ENCODE measurements at places on chromosomes 3 and 15. TPM values are rescaled to one million over a fixed set of nuclear protein-coding genes. Genes with fewer than 3 reads are reported as not detected.

DNA sequence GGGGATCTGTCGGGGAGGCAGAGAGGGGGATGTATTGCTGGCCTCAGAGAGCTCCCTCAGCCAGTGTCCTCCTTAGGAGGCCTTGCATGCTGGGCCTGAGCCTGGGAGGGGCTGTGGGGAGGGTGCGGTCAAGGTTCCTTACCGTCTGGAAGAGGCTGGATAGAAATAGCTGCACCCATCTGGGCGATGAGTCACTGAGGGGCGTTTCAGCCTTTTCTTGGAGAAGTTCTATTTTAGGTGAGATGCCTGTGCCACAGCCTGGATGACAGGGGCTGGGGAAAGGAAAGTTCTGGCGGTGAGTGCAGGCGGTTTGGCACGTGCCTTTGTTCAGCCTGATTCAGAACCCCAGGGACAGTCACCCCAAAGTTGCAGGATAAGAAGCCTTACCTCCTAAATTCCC lies 35.7 kb upstream of the APEH start:
- DNase-seq: no peak
- H3K36me3 ChIP-seq: no peaks in the 10 kb centered on the region
- no peak overlapping the region for H3K27ac ChIP-seq
- H3K4me1 ChIP-seq: no peaks in the 10 kb centered on the region

GRCh38 chr15:89226359-89227221 lies 5.2 kb upstream of the RLBP1 start:
- no peaks in the 10 kb centered on the region for H3K27me3 ChIP-seq
- no peak overlapping the region for H3K27ac ChIP-seq
- H3K36me3 ChIP-seq: no peaks in the 10 kb centered on the region
- H3K4me3 ChIP-seq: no peak overlapping the region
- no peaks in the 10 kb centered on the region for H3K4me1 ChIP-seq
- no peak for DNase-seq

DNA sequence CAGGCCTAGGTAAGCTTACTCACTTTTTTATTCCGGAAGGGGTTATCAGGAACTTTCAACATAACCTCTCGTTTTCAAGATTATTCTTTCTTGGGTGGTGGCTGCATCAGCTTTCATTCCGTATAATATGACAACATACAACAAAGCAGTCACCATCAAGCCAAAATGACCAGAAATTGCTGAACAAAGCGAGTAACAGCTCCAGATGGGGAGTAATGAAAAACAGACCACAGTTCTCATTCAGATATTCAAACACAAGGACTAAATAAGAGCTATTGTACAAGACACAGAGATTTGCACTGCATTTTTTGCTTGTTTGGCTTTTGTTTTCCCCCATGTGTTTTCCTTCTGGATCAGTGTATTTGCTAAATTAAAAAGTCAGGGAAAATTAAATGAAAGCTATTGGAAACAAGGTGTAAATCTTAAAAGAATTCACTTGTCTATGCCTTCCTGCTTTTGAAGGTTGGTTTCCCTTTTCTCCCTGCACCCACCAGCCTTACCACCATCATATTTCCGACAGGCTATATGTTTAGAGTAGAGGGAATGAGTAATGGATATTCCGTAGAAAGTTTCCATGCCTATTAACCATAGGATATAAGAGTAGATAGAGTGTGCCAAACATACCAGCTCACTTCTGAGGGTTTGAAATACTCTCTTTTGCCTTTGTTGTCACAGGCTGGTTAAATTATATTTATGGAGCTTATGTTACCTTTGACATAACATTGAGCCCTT lies 213.6 kb downstream of the RBMS3 start:
- H3K27ac ChIP-seq: no peak overlapping the region
- DNase-seq: no peak
- no peak overlapping the region for H3K4me3 ChIP-seq
- no peaks in the 10 kb centered on the region for H3K36me3 ChIP-seq

SHF gene
- 5.8 TPM for total RNA-seq

All from Peyer's patch (tissue), 4 donors.